Nucleus accumbens (tissue), 56 donors: ENCODE measurements at places on chromosomes 6 and 20.

DNA sequence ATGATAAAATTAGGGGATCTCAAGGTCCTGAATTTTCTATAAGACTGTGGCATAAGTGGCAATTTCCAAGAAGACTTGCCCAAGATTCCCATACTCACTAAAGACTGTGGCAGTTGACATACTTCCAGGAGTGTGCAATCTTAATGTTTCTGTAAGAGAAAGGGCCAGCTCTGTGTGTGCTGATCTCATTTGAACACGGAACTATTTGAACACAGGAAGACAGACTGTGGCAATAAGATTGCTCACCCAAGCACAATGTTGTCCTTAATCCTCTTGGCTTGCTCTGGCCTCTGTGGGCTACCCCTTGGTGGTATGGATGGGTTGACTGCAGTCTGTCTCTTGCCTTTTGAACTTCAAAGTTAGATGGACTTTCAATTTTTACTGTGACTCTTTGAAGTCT lies 151.4 kb downstream of the PHF3 start:
- DNase-seq, result no peak

DNA sequence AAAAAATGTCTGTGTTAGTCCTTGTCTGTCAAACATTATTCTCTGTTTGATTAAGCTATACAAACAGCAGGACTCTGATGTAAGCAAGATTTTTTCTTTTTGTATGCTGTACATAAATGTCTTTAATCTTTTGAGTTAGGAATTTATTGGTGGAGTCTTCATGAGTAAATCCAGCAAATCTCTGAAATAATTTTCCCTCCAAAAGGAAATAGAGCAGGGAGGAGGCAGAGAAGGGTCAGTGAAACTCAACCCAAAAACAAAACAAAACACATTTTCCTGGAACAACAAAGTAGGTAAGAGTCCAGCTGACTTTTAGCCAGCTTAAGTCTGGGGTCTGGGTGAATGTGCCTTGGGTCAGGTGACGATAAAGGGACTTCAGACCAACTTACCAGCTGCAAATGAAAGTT lies 113.7 kb downstream of the FOXA2 start:
- no peak for DNase-seq

- DNase-seq, result no peak
These were observed 164.3 kb upstream of the MLN start for GRCh38 chr6:33967966-33968724.

DNA sequence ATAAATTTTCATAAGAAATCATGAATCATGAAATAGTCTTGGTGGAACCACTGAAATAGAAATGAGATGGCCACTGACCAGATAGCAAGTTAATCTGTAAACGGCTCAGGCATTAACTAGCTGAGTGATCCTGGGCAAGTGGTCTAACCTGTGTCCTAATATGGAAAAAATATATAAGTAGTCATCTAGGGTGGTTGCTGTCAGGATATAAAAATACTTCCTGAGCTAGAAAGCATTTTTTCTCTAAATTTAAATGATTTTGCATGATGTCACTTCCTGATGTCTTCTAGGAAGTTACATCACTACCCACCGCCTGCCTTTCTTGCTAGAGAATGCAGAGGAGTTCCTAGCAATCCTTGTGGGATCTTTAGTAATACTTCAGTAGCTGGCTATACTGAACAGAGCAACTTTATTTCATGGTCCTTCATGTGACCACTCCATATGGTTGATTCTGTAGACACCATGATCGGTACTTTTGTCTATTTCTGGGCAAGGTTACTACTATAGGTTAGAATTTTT lies 228.1 kb upstream of the CEP162 start:
- no peak for DNase-seq

DNA sequence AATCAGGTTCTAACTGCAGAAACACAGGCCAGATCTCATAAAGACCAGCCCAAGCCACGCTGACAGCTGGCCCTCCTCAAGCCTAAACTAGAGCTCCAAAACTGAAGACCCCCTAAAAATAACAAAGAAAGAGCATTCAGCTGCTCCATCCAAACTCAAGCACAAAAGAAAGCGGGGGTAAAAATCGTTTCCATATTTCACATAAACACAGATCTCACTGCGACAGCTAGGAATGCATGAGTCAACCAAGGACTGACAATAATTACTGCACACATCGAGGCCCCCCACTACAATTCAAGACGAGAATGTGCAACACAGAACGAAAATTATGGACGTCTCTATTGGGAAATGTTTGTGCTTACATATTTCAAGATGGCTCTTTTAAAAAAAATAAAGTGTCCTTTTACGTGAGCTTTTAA lies 31.1 kb downstream of the CNKSR3 start:
- DNase-seq, result no peak

DNA sequence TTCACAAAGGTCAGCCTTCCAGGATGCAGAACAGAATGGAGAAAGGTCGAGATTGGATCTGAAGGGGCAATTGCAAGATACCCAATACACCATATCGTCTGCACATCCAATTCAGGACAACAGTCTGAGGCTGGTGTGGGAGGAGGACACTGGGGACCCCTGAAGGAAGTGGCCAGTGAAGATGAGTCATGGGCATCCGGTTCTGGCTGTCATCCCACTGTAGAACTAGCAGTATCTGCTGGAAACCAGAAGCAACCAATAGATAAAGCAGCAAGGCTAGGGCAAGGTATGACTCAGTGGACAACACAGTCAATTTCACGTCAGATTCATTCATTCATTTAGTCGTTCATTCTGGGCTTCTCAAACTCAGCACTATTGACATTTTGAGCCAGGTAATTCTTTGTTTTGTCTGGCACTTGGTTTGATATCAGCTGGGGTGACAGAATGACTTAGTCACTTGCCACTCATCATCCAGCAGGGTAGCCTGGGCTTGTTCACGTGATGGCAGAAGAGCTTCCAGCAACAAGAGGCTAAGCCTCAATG lies 30.3 kb upstream of the SHLD1 start:
- DNase-seq, result no peak

- no peak for DNase-seq
These were observed 216.2 kb downstream of the RFPL4B start for GRCh38 chr6:112563368-112563767.

- no peak for DNase-seq
These were observed 3.9 kb downstream of the STXBP5 start for GRCh38 chr6:147207837-147208754.

DNA sequence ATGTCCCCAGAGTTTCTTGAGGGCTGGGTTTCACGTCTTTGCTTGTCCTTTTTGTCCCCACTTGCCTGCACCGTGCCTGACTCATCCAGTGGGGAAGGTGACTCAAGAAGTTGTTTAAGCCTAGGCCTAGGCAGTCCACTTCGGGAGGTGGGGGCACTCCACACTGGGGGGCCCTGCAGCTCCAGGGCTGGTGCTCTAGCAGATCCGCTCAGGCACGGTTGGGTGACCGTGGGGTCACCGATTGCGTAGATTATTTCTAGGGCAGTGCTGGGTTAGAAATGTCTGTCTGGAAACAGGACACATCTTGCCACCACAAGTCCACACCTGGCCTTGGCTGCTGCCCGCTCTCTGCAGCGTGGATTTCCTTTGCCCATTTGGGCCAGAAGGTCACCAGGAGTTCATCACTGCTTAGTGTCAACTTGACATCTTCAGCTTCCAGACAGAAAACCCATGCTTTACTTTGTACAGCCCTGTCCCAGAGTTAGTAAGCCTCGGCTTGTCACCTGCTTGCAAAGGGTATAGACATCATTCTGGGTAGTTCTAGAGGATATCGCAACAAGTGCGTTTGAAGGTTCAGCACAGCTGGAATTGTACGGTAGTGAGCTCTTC lies 13.6 kb upstream of the C20orf144 start:
- no peak for DNase-seq

DNA sequence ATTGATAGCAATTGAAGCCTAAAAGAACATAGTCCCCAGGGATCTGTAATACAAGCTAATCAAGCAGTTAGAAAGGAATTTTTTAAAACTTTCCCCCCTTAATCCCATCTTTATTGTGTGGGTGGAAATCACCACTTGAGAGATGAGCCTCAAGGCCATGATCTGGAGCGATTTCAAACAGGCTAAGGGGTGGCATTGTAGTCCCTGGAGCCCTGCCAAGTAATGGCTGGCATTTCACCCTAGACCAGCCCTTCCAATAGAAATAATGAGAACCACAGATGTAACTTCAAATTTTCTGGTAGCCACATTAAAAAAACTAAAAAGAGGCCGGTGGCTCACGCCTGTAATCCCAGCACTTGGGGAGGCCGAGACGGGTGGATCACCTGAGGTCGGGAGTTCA lies 46.9 kb downstream of the PRDM1 start:
- no peak for DNase-seq

GRCh38 chr6:112384511-112384910 lies 37.4 kb downstream of the RFPL4B start:
- DNase-seq, result no peak

GRCh38 chr6:65505736-65506135 lies 201.3 kb downstream of the EYS start:
- no peak for DNase-seq

DNA sequence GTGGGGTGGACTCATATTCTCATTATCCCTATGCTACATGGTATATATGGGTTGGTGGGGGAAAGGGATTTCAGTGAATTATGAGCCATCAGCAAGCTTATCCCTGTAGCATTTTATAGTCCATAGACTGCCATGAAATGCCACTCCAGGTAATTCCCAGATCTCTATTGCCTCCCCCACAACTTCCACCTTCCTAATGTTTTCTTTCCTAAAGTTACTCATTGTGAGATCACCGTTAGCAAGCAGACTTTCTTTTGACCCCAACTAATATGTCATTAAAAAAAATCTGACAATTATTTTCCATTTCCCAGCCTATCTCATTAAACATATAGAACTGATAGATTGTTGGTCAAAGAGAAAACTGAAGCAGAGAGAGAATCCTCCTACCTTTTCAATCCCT lies 40.7 kb upstream of the TBX18 start:
- DNase-seq, result no peak

- DNase-seq, result no peak
These were observed 152.5 kb upstream of the BMP5 start for GRCh38 chr6:56027865-56028264.
